Tibial nerve (tissue), 4 donors: ENCODE measurements at places on chromosomes 12 and 14.

- DNase-seq: no peak
Observed at GRCh38 chr12:32312049-32312670, 87.2 kb upstream of the FGD4 start.

DNA sequence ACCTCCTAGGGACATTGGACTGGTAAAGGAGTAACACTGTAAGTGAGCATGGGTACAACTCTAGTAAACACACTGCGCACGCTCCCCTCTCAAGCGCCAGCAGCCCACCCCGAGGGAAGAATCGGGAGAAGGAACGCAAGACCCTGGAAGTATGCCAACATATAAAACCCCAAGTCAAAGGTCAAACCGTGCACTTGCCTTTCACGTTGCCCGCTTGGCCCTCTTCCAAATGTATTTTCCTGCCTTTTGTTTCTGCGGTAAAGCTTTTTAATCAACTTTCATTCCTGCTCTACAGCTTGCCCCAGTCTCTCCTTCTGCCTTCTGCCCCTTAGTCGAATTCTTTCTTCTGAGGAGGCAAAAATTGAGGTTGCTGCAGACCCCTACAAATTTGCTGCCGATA, 17.6 kb upstream of the CHST11 start:
- no peak for DNase-seq

GRCh38 chr12:47848853-47849252, 29.1 kb upstream of the HDAC7 start:
- DNase-seq: no peak

DNA sequence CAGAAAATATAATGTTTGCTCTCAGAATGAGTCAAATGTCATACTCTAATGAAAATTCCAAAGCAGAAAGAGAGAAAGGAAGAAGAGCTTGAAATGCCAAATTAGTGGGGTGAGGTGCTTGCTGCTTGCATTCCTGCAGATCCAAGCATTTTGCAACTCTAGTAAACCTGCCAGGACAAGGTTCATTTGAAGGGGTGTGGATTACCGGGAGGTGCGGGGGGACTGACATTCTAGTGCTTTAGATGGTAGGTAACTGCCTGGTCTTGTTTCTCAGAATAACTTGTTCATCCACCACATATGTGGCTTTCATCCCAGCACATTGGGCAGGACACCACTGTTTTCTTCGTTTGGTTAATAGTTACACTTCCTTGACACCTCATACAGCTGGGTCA, 144.4 kb downstream of the AKAP6 start:
- peak; percentile 19 for DNase-seq

- no peak for DNase-seq
Observed at GRCh38 chr14:106605548-106606448, 1079.4 kb downstream of the TMEM121 start.

GRCh38 chr14:30995689-30996088, 29.8 kb upstream of the AP4S1 start:
- no peak for DNase-seq

DNA sequence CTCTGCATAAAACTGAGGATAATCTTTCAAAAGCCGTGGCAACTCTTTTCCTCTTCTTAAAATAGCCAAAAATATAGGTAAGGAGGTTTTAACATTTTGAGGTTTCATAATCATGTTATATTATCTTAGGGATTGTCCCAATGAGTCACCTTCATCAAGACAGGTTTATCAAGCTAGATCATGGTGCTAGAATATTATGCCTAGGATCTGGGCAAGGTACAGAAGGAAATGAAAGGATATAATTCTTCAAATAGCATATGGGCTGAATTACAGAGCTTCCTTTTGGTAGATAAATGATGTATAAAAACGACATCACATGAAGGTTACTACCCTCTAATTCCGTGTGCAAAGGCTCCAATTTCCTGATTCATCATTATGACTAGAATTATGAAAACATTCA, 28.6 kb upstream of the TBC1D15 start:
- DNase-seq: no peak

DNA sequence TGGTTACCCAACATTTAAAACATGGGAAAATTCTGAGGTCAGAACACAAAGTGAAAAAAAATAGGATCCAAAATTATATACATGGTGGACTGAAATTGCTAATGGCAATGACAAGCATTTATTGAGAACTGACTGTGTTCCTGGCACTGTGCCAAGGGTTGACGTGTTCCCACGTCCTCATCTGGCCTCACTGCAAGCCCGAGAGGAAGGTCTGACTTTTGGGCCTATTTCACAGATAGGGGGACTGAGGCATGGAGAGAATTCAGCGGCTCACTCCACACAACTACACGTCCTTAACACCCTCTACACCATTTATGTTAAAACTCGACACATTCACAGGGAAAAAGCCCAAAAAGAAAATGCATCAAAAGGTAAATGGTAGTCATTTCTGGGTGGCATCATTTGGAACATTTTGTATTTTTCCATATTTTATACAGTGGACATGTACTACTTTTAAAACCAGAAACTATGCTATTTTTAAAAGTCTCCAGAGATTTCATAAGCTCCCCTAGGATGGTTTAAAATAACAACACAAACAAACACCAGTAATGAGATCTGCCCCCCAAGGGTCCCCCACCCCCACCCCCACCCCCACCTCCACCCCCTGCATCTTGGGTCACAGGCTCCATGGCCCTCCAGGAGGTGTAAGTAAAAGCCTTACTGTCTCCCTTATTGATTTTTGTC, 27.7 kb downstream of the CLMN start:
- peak; percentile 65 for DNase-seq

GRCh38 chr12:69343357-69343756, 4.8 kb upstream of the LYZ start:
- DNase-seq: no peak
